ENCODE measurements at places on chromosomes 11 and 22.

- no peak for DNase-seq
Observed at GRCh38 chr11:130089674-130090073, 20.0 kb downstream of the APLP2 start.

DNA sequence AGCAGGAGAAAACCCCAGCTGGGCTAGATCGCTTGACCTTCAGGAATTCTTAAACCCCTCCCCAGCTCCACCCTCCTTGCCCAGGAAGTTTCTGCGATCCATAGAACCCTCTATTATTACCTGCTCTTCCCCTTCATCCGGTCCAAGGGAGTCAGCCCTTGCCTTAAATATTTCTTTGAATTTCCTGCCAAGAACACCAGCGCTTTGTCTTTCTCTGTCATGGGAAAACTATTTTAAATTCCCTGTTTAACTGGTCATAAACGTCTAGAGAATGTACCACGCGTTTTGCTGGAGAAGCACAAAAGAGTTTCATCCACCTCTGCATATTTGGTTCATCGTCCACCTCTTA is 496 bp upstream of the TRAF6 start:
- no peak for DNase-seq

DNA sequence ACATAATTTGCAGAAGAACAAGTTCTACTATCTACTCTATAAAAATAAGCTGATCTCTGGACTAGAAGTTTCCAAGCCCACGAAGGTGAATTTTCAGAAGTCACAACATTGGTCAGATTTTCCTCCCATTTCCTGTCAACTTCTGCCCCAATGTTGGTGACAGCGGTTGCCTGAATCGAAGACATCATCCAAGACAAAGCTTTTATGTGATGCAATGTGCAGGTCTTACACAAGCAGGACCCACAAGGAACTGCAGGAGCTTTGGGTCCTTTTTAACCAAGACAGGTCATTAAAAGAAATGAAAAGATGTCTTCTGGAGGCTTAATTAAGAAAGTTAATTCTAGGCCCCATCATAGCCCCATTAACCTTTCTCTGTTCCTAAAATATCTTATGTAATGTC is 125.6 kb upstream of the BLID start:
- no peak for DNase-seq

DNA sequence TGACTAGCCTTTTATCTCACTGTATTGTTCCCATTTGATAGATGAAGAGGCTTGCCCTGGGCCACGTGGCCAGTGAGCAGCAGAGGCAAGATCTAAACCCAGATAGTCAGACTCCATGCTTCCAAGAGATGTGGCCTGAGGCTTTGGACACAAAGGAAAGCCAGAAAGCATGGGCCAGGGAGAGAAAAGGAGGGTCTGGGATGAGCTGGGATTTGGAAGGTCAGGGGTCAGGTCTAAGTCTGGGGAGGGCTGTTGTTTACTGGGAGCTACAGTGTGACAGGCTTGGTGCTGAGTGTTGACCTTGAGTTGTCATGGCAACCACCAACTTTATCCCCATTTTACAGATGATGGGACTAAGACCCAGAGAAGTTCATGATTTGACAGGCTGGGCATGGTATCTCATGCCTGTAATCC is 2.1 kb downstream of the SLC35E4 start:
- DNase-seq = no peak

GRCh38 chr11:61026121-61027031 is 54.9 kb downstream of the CD6 start:
- no peak for DNase-seq

GRCh38 chr11:19181531-19182261 is 20.1 kb downstream of the CSRP3 start:
- no peak for DNase-seq

GRCh38 chr22:42064629-42065028 is 6.0 kb downstream of the NAGA start:
- no peak for DNase-seq

DNA sequence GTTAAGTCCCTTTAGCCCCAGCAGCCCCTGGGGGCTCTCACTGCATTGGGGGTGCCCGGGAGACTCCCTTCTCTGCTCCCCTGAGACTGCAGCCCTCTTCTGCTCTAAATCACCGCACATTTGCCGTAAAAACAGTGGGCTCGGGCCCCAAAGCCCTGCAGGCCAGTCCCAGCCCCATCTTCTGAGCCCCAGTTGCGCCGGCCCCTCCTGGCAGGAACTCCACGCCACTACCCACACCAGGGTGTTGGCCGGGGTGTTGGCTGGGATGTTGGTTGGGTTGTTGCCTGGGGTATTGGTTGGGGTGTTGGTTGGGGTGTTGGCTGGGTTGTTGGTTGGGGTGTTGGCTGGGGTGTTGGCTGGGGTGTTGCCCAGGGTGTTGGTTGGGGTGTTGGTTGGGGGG is 23.5 kb downstream of the OTUB1 start:
- DNase-seq = no peak

DNA sequence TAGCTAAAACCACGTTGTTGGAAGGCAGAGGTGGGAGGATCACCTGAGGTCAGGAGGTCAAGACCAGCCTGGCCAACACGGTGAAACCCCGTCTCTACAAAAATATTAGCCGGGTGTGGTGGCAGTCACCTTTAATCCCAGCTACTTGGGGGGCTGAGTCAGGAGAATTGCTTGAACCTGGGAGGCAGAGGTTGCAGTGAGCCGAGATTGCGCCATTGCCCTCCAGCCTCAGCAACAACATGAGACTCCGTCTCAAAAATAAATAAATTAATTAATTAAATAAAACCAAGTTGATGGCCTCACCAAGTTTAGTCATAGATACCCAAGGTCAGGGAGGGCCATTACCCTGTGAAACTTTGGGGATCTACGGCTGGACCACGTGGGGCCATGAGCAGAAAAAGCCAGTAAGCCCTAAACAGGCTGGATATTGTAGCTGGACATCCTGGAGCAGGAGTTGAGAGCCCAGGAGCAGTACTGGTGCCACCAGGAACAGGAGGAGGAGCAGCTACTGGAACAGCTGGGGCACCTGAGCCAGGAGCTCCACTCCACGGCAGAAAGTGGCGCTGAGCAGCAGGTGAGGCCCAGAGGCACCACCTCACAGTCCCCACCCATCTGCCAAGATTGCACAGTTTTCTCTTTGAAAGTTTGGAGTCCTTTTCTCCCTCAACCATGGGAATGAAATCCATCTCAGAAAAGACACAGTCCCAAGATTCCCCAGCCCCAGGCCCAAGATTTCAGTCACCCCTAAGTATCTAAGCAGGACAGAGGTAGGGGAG is 50.5 kb downstream of the BTG4 start:
- DNase-seq = no peak

GRCh38 chr11:6708876-6709275 is 25.7 kb upstream of the MRPL17 start:
- DNase-seq = no peak

DNA sequence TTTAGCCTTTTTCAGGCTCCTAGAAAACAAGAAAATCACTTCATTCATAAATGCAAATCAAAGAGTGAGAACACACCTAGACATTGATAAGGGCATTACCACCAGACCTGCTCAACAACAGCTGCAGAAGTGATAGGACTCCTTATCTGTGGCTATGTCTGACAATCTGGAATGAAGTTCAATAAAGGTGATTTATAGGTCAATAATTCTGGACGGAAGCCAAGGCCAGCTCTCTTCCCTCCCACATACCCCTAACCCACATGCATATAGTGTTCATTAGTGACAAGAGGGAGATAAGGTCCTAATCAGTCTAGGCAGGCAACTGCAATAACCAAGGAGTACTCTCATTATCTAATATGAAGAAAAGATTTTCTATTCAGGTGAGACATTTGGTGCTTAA is 111.3 kb downstream of the ETS1 start:
- DNase-seq = no peak

- DNase-seq = no peak
Observed at GRCh38 chr22:20430720-20431510, 6.7 kb downstream of the SCARF2 start.

DNA sequence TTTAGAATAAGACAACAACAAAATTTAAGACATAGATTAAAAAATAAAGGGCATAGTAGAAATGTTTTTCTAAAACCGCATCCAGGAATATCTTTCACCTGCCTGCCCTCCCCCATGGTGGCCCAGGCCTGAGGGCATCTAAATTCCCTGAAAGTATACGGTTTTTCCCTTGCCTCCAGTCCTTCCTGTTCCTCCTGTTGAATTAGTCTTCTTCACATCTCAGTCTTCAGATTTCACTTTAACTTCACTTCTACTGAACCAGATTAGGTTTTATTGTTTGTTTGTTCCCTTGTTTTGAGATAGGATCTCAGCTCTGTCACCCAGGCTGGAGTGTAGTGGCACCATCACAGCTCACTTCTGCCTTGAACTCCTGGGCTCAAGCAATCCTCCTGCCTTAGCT is 33.1 kb upstream of the DEPDC7 start:
- DNase-seq = no peak

GRCh38 chr11:128929991-128930390 is 12.7 kb downstream of the TP53AIP1 start:
- DNase-seq = no peak

DNA sequence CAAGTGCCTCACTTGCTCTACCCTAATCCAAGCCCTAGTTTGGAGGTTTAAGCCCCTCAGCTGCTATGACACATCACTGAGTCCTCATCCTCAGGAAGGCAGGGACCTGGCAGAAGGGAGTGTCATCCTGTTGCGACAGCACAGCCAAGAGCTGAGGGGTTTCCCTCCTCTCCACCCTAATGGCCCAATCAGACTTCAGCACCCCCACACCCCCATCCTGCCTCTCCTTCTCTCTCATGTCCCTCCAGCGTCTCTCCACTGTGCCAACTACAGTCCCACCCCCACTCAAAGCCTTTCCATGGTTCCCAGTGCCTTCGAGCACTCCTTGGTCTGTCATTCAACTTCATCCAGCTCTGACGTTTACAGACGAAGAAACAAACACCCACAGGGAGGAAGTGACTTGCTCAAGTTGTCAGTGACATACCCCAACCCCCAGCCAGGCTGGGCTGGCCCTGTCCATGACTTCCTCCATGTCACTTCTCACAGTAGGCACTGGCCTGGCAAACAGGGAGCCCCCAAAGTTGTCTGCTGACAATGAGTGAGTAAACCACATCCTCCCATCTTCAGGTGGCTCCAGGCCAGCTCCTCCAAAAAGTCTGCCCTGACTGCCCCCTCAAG is 15.6 kb downstream of the ARAP1 start:
- peak; percentile 50 for DNase-seq

- DNase-seq = no peak
Observed at GRCh38 chr22:48632646-48633246, 1194.9 kb downstream of the BRD1 start.

- no peak for DNase-seq
Observed at GRCh38 chr11:127074151-127074761, 73.7 kb upstream of the KIRREL3 start.

GRCh38 chr11:134499990-134500389 is 87.9 kb upstream of the B3GAT1 start:
- no peak for DNase-seq

- DNase-seq = no peak
Observed at GRCh38 chr22:43066844-43067385, 22.3 kb downstream of the TTLL1 start.

DNA sequence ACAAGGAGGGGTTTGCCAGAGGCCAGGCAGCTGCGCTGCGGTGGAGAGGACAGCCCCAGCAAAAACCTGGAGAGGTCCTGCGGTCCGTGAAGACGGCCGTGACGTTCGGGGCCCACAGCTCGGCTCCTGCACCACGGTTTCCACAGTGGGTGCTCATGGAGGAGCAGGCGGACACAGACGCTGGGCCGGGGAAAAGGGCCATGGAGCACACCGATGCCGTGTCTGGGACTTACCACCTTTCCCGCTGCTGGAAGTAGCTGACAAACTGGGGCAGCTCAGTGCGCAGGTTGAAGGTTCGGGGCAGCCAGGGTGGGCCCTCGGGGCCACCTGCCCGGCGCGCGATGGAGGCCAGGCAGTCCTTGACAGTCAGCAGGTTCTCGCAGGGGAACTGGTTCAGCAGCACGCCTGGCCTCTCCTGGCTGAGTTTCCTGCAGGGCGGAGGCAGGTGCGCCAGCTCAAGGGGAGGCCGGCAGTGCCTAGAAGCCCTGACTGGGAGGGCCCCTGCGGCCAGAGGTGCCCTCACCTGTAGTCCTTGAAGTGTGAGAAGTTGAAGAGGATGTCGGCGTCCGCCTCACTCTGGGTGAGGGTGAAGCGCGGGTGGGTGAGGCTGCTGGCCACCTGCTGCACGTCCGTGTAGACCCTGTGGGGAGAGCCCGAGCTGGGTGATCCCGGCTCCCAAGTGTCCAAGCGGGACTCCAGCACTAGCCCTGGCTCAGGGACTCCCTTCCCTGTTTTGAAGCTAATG is 12.8 kb downstream of the TTLL12 start:
- DNase-seq = no peak

GRCh38 chr22:50730013-50730891 is 7.8 kb upstream of the ACR start:
- DNase-seq = no peak

- DNase-seq = no peak
Observed at GRCh38 chr11:117366248-117366647, 38.6 kb downstream of the CEP164 start.

DNA sequence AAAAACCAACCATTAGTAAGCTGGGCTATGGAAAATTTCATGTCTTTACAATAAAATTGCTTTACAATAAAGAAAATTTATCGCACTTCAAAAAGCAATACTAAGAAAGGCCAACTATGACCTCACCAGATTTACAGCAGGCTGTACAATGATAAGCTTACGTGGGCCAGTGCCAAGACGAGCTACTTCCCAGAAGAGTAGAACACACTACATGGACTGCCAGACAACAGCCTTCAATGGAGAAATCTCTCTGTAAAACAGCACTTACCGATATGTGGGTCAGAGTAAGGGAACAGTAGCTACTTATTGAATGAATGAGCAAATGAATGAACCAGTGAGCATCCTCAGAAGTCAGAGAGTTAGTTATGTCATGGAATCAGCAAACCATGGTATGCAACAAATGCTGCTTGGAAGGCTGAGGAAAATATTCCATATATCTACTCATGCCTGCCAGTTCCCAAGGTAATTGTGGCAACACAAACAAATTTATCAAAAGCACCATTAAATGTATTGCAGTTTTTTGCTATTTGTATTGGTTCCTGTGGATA is 74.4 kb downstream of the SLC36A4 start:
- DNase-seq = no peak

- DNase-seq = peak; percentile 40
Observed at GRCh38 chr11:17354601-17354991, 3.0 kb downstream of the NCR3LG1 start.

- DNase-seq = no peak
Observed at GRCh38 chr22:46112405-46112804, 37.9 kb upstream of the PPARA start.

- no peak for DNase-seq
Observed at GRCh38 chr11:36699271-36699670, 101.2 kb upstream of the RAG2 start.

GRCh38 chr22:32674925-32675825 is 126.3 kb upstream of the TIMP3 start:
- DNase-seq = no peak

- DNase-seq = no peak
Observed at GRCh38 chr11:124081483-124081882, 33.8 kb upstream of the VWA5A start.
